Mammary epithelial cell (primary cell): ENCODE measurements at places on chromosomes 1 and 21. TPM values are rescaled to one million over a fixed set of nuclear protein-coding genes. Genes with fewer than 3 reads are reported as not detected.

DNA sequence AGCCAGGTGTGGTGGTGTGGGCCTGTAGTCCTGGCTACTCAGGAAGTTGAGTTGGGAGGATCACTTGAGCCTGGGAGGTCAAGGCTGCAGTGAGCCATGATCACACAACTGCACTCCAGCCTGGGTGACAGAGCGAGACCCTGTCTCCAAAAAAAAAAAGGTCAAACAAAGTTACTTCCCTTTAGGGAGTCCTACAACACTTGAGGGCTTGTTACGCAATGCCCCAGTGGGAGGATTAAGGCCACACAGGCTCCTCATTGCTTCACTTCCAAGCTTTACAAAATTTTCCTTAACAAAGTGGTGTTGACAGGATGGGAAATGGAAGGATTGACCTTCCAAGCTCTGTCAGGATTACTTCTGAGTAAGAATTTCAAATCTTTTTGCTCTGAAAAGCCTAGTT lies 6.2 kb upstream of the EXTL1 start:
- no peak for DNase-seq

DNA sequence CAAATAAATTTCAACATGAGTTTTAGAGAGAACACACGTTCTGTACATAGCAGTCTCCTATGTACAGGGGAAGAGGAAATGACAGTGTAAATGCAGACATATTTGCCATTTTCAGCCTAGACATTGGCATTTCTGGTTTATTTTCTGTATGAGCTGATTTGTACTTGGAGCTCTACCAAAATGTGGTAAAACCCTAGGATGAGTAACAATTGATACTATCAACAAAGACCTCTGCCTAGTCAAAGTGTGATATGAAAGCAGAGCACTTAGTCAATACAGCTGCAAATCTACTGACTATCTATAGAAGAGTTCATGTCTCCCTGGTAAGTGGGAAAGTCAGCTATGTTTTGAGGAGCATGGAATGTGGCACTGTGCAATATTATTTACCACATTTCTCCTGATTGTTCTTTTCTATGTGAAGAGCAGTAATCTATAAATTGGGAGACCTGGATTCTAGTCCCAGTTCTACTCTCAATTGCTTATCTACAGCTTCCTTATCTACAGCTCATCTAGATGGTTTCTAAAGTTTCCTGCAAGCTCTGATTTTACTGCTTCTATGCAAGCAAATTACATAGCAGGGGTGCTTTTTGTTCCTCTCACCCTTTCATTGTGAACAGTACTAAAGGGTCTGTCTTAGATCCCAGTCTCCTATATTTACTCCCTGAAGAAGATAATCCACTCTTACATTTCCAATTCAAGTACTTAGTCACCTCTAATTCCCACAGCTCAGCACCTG lies 334.2 kb downstream of the NTNG1 start:
- peak; percentile 38 for DNase-seq

- DNase-seq, result peak; percentile 4
These were observed 33.5 kb upstream of the HHAT start for GRCh38 chr1:210294999-210295745.

The ATAD3B gene
- total RNA-seq, result 44.9 and 61.9 TPM in 2 replicates

DNA sequence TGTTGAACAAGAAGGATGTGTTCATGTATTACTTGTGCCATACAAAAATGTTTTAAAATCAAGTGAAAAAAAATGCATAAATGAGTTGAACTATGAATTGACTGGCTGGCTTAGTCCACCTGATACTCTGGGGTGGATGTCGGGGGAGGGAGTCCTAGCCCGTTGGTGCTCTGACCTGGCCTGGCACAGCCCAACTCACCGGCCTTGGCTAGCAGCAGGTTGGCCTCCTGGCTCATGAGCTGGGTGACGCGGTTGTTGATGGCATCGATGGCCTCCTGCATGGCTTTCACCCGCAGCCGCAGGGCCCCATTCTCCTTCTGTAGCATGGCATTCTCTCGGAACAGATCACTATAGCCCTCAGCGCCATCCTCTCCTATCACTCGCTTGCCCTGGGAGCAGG lies 21.6 kb downstream of the KIF21B start:
- DNase-seq, result no peak

- peak; percentile 73 for DNase-seq
These were observed 1.5 kb downstream of the PARP1 start for GRCh38 chr1:226406401-226406881.

GRCh38 chr1:202046227-202046626 lies 35.8 kb downstream of the ELF3 start:
- peak; percentile 26 for DNase-seq

The AIRE gene
- not detected for total RNA-seq
